Tibial artery (tissue), 4 donors: ENCODE measurements at places on chromosomes 5 and 9.
A peak's percentile ranks its signal among the peaks of the same experiment; 100 is the strongest.

DNA sequence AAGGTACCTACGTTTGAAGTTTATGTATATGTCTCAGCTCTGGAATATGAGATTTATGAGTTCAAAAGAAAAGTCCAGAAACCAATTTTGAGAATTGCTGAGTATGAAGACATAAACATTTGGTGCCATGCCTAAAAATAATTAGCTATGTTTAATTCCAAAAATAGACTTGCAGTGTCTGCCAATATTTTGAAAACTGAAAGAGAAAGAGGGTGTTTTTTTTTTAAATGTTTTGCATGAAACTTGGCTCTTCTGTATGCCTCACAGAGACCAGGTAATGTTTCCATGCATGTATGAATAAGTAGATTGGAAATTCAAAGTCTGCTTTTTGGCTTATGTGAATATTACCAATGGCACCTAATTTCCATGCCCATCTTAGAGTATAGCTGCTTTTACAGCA is 634.4 kb upstream of the C9orf72 start:
- DNase-seq: no peak

GRCh38 chr5:180354966-180355365 is 1.8 kb upstream of the GFPT2 start:
- no peak for DNase-seq

DNA sequence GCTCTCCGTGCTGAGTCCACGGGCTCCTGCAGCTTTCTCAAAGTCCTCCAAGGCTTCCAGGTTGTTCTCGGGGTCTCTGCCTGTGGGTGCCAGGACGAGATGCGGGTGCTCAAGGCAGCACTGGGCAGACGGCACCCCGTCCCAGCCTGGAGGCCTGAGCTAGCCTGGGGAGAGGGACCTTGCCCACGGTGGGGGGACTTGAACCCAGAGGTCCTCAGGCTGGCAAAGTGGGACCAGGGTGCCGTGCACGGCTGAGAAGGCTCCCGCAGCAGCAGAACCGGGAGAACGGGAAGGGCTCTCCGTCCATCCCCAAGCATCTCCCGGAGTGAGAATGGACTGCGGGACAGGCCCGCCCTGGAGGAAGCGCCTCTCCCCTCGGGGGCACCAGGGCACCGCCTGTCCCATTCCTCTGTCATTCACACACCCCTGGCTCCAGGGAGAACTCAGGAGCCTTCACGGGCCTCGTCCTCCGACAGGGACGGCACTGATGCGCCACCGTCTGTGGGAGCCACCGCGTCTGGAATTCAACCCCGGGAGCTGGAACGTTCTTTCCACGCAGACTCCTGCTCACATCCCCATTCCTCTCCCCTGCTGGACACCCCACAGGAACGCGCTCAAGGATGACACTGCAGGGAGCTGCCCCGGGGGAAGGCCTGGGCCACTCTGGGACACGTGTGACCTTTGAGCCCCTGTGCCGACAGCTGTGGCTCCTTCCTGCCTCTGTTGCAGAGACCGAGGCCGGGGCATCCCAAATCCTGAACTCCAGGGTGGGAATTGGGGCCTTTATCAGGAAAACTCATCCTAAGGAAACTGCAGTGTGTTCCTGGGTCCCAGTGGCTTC is 16.3 kb upstream of the OBP2B start:
- DNase-seq: no peak

DNA sequence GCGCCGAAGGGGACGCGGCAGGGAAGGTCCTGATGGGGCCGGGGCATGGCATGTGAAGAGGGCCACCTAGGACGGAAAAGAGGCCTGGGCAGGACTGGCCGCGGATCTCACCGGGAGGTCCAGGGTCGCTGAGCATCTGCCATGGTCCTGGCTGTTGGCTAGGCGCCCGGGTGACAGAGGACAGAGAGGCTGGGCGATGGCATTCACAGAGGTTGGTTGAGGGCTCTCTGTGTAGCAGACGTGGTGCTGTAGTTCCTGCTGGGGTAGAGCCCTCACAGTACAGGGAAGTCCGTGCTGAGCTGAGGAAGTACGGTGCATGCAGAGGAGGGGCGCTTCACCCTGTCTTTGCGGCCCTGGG is 427 bp downstream of the PCYOX1L start:
- no peak for DNase-seq

DNA sequence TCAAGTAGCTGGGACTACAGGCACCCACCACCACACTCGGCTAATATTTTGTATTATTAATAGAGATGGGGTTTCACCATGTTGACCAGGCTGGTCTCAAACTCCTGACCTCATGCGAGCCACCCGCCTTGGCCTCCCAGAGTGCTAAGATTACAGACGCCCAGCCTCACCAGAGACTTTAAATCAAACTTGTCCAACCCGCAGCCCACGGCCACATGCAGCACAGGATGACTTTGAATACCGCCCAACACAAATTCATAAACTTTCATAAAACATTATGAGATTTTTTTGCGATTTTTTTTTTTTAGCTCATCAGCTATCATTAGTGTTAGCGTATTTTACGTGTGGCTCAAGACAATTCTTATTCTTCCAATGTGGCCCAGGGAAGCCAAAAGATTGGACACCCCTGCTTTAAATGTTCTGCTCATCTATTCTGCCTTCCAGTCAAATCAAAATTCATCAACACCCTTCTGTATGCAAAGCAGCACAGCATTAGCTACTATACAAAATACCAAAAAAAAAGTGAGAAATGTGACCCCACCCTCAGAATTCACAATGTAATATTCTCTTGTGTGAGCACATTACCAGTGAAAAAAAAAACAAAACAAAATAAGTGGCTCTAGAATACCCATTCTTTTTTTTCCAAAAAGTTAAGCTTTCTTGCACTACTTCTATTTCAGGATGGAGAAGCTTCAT is 42.7 kb upstream of the CDC42SE2 start:
- no peak for DNase-seq

DNA sequence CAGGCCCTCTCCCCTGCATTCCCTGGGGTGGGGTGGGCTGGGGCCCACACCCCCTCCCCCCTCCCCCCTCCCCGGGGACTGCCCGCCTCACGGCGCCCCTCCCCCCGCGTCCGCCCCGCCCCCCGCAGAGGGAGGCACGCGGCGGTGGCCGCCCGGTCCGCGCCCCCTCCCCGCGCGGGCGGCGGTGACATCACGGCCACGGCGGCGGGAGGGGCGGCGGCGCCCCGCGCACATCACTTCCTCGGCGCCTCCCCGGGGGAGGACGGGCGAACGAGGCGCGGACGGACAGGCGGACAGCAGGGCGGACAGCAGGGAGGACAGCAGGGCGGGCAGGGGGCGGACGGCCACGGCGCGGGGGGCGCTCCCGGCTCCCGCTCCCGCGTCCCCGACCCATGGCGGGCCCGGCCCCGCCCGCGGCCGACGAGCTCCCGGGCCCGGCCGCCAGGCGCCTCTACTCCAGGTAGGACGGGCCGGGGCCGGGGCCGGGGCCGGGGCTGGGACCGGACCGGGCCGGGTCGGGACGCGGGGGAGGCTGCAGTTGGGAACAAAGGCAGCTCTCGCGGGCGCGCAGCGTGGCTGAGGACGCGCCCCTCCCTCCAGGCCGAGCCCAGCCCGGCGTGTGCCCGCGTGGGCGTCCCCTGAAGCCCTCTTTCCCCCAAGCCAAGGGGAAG is at the start of gene GPSM1:
GPSM1 (plus strand) TSS at position 236 of the 671 bp plus-strand sequence; CDS start at position 393, 157 bp downstream.
- DNase-seq: no peak

DNA sequence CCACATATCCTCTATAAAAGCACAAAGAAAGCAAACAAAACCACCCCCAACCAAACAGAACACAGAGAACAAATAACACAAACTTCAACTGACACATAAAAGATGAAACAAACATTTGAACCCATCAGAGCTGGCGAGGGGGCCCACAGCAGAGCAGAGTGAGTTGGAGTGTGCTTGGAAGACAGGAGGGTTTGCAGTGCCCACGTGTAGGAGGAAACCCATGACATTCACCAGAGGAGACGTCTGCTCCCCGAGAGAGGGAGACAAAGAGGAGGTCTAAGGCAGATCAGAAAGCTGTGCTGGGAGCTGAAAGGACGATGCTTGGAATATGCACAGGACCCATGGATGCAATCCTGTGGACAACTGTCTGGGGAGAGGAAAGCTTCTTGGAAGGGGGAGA is 27.0 kb downstream of the MRPL36 start:
- DNase-seq: no peak

- no peak for DNase-seq
Measured at GRCh38 chr9:134367791-134368490, 41.7 kb downstream of the RXRA start.

DNA sequence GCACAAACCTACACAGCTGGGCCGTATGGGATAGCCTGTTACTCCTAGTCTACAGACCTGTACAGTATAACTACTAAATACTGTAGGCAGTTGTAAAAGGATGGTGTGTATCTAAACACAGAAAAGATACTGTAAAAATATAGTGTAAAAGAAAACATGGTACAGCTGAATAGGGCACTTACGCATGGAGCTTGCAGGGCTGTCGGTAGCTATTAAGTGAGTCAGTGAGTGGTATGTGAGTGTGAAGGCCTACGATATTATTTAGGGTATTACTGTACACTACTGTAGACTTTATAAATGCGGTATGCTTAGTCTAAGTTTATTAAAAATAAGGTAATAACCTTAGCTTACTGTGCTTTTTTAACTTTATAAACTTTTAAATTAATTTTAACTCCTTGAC is 1.2 kb downstream of the ZCCHC9 start:
- DNase-seq: no peak

DNA sequence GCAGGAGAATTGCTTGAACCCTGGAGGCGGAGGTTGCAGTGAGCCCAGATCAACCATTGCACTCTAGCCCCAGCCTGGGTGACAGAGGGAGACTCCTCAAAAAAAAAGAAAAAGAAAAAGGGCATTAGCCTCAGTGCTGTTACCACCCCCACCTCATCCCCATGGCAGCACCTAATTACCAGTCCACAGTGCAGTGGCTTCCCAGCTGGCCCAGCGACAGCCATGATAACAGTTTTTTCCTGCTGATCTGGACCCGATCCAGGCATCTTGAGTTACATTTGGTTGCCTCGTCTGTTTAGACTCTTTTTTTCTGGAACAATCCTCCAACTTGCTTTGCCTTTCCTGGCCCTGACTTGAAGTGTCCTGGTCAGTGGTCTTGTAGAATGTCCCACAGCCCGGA is 24.4 kb downstream of the NCS1 start:
- DNase-seq: no peak

GRCh38 chr9:126494264-126494663 is 119.5 kb upstream of the LMX1B start:
- no peak for DNase-seq

DNA sequence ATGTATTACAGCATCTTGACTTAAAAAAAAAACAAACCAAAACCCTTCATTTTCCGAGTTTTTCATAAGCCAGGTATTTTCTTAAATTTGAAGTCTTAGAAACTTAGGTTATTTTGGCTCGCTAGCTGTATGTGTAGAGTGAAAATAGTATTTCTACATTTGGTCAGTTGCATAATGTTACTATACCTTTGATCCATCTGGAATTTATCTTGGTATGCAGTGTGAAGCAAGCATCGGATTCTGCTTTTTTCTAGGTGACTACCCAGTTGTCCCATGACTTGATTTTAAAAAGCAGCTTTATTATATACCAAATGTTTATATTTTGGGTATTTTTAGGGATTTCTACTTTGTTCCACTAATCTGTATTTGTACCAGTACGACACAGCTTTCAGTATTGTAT is 27.7 kb downstream of the UBAP1 start:
- DNase-seq: no peak

DNA sequence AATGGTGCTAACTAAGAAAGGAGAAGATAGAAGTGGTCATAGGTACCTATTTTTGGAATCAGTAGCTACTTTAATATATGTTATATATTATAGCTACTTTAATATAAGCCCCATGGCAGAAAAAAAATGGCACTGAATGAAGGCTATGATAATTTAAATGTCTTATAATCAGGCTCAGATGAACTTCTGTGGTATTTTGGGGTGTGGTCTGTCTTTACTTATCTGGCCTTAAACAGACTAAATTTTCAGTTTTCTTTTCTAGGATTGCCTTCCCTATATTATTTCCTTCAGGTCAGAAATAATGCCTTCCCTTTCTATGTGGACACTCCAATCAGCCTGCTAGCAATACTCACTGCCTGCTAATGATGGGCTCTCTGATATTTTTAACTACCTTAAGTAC is 292.3 kb downstream of the SLF1 start:
- no peak for DNase-seq

- no peak for DNase-seq
Measured at GRCh38 chr5:66840511-66841013, 244.4 kb downstream of the MAST4 start.

GRCh38 chr5:36739751-36740221 is 133.4 kb downstream of the SLC1A3 start:
- peak; percentile 67 for DNase-seq

DNA sequence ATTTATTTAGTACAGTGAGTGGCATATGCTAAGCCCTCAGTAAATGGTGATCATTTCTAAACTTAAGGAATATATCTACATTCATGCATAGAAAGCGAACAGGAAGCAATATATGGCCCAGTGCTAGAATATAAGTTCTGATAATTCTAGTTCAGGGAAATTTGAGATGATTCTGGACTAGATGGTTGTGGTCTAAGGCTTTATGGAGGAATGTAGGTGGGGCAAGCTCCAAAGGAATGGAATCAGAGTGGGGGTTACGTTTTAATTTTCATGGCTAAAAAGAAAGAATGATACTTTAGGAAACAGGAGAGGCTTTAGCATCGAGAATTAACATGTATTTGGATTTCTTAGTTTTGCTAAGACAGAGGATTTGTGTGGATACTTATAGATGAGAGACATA is 56.1 kb downstream of the MTREX start:
- DNase-seq: no peak

DNA sequence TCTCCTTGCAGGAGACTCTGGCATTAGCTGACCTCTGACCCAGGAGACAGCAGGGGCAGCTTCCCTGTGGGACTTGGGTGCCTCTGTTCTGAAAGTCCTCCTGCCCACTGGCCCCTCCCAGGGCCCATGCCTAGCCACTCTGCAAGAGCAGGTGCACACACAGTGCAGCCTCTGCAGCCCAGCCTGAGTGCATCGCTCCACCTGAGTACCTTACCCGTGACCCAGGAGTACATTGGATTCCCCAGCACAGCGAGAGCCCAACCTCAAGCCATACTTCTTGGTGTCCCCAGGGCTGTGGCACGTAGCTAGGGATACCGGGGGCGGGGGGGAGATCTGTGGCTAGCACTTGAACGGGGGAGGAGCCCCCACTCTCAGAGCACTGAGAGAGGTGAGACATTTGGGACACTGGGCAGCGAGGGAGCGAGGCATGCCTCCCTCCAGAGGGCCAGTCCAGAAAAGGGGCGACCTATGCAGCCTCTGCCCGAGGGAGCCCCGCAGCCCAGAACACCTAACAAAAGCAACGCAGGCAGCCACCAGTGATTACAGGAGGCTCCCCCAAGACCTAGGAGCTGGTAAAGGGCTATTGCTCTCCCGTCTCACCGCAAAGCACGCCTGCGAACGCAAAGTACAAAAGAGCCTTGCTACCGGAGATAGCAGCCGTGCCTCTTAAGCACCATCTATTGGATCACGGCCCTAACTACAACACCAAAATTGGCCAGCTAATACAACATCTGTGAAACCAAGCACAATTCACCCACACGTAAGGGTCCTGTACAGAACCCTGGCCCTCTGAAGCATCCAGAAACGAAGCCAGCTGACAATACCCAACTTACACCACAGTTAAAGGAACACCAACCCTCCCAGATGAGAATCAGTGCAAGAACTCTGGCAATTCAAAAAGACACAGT is 826 bp upstream of the PRDM9 start:
- DNase-seq: no peak
